ENCODE measurements at places on chromosomes 12 and 14.
A peak's percentile ranks its signal among the peaks of the same experiment; 100 is the strongest.

DNA sequence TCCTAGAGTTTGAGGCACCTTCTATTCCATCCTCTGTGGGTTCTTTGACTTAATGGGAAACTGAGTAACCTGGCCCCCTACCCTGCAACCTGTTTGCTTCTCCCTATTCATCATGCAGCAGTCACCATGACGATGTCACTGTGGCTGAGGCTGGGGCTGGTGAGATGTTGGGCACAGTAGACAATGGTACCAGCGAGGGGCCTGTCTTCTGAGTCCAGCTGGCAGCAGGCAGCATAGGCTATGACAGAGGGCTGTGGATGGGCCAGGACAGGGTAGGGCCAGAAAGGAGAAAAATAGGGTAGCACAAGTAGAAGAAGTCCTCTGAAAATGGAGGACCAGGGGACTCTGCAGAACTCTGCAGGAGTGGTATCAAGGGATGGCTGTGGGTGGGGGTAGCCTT lies 2.0 kb downstream of the CIROP start:
- no peak for DNase-seq

GRCh38 chr14:98364961-98365360 lies 907.0 kb downstream of the BCL11B start:
- no peak for DNase-seq

GRCh38 chr12:68673788-68674187 lies 13.0 kb upstream of the NUP107 start:
- DNase-seq: no peak

DNA sequence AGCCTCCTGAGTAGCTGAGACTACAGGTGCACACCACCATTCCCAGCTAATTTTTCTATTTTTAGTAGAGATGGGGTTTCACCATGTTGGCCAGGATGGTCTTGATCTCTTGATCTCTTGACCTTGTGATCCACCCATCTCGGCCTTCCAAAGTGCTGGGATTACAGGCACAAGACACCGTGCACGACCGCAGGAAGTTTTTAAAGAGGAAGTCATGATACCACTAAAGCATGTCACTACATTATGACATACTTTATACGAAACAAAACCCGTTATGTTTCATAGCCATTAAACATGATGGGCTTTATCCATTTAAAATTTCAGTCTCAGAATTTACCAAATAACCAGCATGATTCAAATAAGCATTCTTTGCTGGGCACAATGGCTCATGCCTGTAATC lies 83.8 kb upstream of the DUSP6 start:
- DNase-seq: no peak

DNA sequence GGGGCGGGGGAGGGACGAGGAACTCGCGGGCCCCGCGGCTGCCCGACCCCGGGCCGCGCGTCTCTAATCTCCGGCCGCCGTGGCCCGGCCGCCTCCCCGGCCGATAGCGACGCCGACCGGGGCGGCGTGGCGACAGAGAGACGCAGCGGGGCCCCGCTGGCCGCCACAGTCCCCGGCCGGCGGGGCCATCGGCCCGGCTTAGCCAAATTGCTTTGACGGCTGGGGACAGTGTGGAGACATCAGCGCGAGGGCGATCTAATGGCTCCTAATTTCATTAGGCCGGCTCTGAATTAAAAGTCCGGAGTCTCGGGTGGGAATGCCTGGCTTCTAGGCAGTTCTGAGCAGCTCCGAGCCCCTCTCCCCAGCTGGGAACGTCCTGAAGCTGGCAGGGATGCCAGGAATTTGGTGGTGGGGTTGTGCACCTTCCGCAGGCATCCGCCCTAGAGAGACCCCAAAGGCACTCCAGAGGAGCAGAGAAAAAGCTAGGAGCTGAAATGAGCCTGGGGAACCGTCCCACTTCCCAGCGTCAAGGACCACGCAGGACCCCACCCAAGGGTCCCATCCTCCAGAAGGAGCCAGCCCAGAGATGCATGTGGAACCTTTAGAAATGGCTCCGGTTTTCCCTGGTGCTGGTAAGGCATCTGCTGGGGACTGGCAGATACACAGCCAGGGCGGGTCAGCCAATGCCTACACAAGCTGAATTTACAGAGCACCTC lies 9.6 kb downstream of the TBX5 start:
- no peak for DNase-seq

GRCh38 chr14:32075672-32076277 lies 1.3 kb upstream of the ARHGAP5 start:
- DNase-seq: no peak

DNA sequence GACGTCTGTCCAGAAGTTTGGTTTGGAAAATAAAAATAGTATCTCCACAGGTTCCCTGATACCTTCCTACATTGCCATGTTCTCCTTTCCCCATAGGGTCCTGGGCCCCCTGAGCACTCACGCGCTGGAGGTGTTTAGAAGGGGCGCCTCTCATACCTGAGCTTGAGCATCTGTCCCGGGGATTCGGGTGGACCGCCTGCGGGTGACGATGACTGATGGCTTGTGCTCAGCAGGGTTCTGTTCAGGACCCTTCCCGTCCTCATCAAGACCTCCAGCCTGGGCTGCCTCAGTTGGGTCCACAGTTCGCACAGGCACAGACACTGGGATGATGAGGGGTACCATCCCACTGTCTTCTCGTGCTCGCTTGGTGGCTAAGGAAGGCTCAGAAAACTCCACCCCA lies 22.7 kb upstream of the PNMA1 start:
- no peak for DNase-seq

DNA sequence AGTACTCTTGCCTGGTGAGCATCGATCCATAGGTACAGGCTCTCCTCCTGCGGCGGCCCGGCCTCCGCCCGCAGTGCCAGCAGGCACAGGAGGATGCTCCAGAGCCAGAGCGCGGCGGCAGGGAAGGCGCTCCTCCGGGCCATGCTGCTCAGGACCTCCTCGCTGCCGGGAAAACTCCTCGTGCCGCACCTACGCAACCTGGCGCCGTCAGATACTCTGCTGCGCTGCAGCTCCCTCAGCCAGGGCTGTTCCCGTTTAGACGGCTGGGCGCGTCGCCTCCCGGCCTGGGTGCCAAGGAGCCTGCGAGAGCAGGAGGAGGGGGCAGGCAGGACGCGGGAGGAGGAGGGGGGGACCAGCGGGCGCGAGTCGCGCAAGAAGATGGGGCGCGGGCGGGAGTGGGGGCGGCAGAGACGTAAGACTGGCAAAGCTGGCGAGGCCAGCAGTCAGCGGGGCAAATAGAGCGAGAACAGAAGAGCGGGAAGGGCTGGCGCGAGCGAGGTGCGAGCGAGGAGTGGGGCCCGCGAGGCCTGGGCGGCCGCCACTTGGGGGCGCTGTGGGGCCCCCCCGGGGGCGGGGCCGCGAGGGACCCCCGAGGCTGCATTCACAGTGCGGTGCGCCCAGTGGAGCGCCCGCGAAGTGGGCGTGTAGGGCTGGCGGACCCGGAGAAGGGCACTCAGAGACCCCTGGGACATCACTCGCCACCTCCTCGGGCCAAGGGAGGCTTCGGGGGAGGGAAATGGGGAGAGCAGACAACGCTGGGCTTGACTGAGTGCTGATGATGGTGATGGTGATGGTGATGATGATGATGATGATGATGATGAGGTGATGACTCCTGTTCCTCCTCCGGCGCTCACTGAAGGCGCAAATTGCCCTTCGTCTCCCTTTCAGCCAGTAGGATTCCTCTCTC lies at the start of gene WIF1:
TSS of gene WIF1 (minus strand) at position 257 of the 907 bp plus-strand sequence. CDS start at position 143, 114 bp downstream.
- DNase-seq: no peak

GRCh38 chr12:64682572-64683277 lies 72.4 kb downstream of the RASSF3 start:
- DNase-seq: no peak

- no peak for DNase-seq
Measured at GRCh38 chr14:65255583-65256461, 153.5 kb upstream of the MAX start.

DNA sequence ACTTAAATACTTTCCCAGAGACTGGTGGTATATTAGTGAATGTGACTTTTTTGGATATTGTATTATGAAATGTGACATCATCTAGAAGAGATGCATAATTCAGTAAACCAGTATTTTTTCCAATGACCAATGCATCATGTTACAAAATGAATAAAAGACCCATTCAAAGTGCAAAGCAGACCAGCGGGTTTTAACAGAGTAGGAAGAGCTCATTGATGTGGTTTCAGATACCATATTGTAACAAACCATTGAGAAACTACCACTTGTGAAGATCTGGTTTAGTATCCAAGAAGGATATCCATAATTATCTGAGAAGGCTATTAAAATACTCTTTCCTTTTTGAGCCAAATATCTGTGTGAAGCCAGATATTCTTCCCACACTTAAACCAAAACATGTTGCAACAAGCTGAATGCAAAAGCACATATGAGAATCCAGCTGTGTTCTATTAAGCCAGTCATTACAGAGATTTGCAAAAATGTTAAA lies 47.7 kb downstream of the MVK start:
- DNase-seq: peak; percentile 5

GRCh38 chr12:67940780-67941243 lies 48.4 kb upstream of the IFNG-AS1 start:
- DNase-seq: no peak

DNA sequence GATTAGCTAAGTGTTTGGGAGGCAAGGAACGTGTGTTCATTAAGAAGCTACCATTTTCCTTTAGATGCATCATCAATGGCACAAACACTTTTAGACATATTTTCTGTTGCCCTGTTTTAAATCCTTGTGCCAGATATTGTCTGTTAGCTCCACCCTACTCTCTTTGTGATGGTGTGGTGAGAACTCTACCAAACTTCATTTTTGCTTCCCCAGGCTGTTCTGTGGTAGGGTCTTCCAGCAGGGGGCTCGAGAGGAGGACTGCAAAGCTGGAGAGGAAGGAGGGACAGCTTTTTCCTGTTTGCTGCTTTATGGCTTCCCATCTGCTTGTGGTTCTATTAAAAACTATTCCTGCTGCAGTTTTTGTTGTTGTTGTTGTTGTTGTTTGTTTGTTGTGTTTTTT lies 23.8 kb upstream of the STRAP start:
- DNase-seq: no peak

GRCh38 chr12:25701290-25701689 lies 148.2 kb upstream of the LMNTD1 start:
- DNase-seq: no peak

- DNase-seq: peak; percentile 26
Measured at GRCh38 chr12:44930972-44931600, 55.0 kb upstream of the NELL2 start.

GRCh38 chr12:64633940-64634337 lies 23.6 kb downstream of the RASSF3 start:
- DNase-seq: no peak

DNA sequence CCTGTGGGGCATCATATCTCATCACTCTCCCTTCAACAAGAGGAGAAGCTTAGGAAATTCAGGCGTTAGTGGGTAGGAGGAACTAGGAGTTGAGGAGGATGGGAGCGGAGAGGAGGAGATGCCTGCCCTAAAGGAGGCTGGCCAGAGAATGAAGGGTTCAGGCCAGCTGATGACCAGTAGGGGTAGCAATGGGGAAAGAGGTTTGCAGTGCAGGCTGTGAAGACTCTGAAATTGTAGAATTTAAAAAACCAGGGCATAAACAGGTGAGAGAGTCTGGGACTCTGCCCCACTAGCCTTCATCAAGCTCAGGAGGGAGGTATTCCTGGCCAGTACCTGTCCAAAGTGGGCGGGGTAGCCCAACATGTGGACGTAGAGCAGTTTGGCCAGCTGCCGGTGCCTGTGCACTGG lies 809 bp downstream of the AP1G2 start:
- DNase-seq: no peak

GRCh38 chr14:22391908-22392565 lies 197.0 kb downstream of the DAD1 start:
- DNase-seq: no peak

DNA sequence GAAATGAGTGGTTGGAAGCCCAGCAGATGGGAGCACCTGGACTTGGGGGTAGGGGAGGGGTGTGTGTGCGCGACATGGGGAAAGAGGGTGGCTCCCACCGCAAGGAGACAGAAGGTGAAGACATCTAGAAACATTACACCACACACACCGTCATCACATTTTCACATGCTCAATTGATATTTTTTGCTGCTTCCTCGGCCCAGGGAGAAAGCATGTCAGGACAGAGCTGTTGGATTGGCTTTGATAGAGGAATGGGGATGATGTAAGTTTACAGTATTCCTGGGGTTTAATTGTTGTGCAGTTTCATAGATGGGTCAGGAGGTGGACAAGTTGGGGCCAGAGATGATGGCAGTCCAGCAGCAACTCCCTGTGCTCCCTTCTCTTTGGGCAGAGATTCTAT lies 9.2 kb downstream of the GABARAPL1 start:
- DNase-seq: no peak

GRCh38 chr12:95720146-95720545 lies 70.4 kb downstream of the NTN4 start:
- no peak for DNase-seq

DNA sequence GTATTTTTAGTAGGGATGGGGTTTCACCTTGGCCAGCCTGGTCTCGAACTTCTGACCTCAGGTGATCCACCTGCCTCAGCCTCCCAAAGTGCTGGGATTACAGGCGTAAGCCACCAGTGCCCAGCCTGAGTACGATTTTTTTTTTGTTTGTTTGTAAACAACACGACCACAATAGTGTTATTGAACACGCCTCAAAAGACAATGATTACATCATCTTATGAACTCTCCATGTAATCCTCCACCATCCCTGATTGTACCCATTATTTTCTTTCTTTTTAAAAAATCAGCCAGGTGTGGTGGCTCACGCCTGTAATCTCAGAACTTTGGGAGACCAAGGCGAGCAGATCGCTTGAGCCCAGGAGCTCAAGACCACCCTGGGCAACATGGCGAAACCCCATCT lies 25.1 kb upstream of the TBX3 start:
- DNase-seq: no peak

- no peak for DNase-seq
Measured at GRCh38 chr12:89179245-89179644, 173.1 kb downstream of the DUSP6 start.

GRCh38 chr12:44531320-44531971 lies 344.7 kb downstream of the NELL2 start:
- DNase-seq: no peak

- no peak for DNase-seq
Measured at GRCh38 chr12:125081427-125081826, 16.2 kb downstream of the AACS start.

DNA sequence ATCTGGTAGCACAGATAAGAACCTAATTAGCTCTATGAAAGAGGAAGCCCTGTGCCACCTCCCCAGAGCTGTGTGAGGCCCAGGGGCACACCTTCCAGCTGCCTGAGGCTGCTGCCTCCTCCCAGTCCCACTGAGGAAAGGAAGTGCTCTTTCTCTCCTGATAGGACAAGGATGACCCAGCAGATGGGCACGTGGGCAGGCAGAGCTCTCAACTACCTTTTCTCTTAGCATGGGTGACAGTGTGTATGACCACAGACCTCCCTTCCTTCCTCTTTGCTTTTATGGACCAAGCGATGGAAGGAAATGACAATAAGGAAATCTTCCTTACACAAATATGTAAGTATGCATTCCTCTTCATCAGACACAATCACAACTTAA lies 127.6 kb upstream of the AMIGO2 start:
- DNase-seq: no peak

DNA sequence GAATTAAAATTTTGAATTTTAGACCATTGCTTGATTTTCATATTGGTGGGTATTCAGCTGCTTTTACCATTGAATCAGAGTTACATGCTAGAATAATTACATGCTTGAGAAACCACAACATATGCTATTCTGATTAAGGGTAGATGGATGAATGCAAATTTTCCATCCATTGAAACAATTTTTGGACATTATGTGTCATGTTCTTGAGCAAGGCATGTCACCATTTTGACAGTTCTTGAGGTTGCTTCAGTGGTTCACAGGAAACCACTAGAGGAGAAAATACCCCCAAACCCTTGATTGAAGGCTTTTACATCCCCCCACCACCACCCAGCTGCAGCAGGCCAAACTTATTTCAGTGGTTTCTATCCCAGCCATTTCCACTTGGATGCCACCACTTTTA lies 13.5 kb downstream of the UBR7 start:
- no peak for DNase-seq

- DNase-seq: no peak
Measured at GRCh38 chr12:97386133-97386581, 76.4 kb upstream of the RMST start.
